ENCODE measurements at places on chromosomes 6 and 20. TPM values are rescaled to one million over a fixed set of nuclear protein-coding genes. Genes with fewer than 3 reads are reported as not detected.

DSP gene
- total RNA-seq = 2,497 TPM

DEF6 gene
- 30.1 TPM for total RNA-seq

C20orf96 gene
- total RNA-seq = 0.52 TPM

BPIFB4 gene
- not detected for total RNA-seq

PNISR gene
- 52.3 TPM for total RNA-seq

GSS gene
- 51.2 TPM for total RNA-seq

MEP1A gene
- total RNA-seq = not detected

PHACTR1 gene
- 1.5 TPM for total RNA-seq
